ENCODE measurements at places on chromosomes 7 and 10.

- no peak for DNase-seq
- no peak overlapping the region for H3K4me3 ChIP-seq
- H3K27ac ChIP-seq, result no peak overlapping the region
- H3K4me1 ChIP-seq, result peaks cover 22% of the 10 kb centered on the region
- H3K27me3 ChIP-seq, result peaks cover 19% of the 10 kb centered on the region
Observed at GRCh38 chr10:6399231-6399741, 180.8 kb downstream of the PRKCQ start.

DNA sequence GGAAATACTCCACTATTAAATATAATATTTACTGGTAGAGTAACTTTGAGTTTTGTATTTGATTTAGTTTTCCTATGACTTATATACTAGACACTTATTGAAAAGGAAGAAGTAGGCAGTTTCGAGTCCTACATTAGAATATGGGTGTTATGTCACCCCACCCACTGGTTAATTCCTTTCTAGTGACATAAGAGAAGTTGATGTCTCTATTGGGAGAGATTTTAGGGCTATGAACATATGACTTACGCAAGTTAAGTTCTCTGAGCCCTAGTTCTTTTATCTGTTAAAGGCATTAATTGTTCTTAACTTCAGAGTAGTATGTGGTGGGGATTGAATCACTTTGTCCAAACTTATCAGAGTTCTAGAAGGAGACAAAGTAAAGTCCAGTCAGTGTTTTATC, 30.5 kb downstream of the CPED1 start:
- peaks cover 20% of the 10 kb centered on the region for H3K4me1 ChIP-seq
- DNase-seq, result no peak
- H3K27me3 ChIP-seq, result no peaks in the 10 kb centered on the region

GRCh38 chr10:77905086-77905748, 21.3 kb downstream of the DLG5 start:
- peak overlapping the region; percentile 81 for H3K27ac ChIP-seq
- no peaks in the 10 kb centered on the region for H3K36me3 ChIP-seq
- no peaks in the 10 kb centered on the region for H3K27me3 ChIP-seq

GRCh38 chr7:4809091-4809591, 33.7 kb downstream of the AP5Z1 start:
- no peaks in the 10 kb centered on the region for H3K27me3 ChIP-seq
- DNase-seq, result no peak
- H3K4me1 ChIP-seq, result peaks cover 4% of the 10 kb centered on the region
- peaks cover 14% of the 10 kb centered on the region for H3K36me3 ChIP-seq
- H3K4me3 ChIP-seq, result no peak overlapping the region
- H3K27ac ChIP-seq, result no peak overlapping the region

DNA sequence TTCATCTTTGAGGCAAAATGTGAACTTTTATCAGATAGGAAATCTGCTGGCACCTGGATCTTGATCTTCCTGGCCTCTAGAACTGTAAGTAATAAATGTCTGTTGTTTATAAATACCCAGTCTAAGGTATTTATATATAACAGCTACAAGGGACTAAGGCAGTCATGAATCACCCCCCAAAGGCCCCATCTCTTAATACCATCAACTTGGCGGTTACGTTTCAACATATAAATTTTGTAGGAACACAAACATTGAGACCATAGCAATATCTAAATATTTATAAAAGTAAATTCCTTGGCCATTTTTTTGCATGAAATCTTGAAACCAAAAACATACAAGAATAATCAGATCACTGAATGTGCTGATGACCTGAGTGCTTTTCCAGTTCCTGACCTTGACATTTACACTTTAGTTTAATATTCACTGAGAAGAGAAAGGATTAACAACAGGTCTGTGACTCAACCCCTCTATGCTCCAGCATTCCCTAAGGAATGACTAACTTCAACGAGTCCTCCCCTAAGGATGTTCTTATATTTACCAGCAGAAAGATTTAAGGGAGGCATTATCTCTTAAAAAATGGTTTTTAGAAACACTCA, 1438.5 kb upstream of the CELF2 start:
- no peaks in the 10 kb centered on the region for H3K27me3 ChIP-seq
- H3K27ac ChIP-seq, result no peak overlapping the region
- no peak overlapping the region for H3K4me3 ChIP-seq
- H3K36me3 ChIP-seq, result no peaks in the 10 kb centered on the region
- H3K4me1 ChIP-seq, result no peaks in the 10 kb centered on the region
- DNase-seq, result no peak

DNA sequence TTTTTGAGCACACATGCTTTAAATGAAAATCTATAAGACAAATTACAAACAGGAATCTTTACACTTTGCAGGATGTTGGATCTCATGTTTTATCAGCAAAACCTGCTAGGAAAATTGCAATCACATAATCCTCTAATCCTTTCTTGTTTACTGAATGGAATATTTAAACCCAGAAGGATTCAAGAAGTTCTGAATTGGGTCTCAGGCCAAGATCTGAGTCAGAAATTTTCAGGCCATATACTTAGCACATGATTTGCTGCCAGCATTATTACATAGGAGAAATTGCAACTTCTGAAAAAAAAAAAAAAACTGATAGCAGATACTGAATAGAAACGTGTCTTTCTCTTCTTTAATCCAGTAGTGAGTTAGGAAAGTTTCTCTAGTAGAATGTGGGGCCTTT, 1005.3 kb upstream of the POT1 start:
- no peaks in the 10 kb centered on the region for H3K27me3 ChIP-seq
- H3K36me3 ChIP-seq, result peaks cover 4% of the 10 kb centered on the region
- no peak for DNase-seq
- no peak overlapping the region for H3K27ac ChIP-seq
- H3K4me3 ChIP-seq, result no peak overlapping the region
- H3K4me1 ChIP-seq, result no peaks in the 10 kb centered on the region

GRCh38 chr10:3811291-3811870, 26.4 kb upstream of the KLF6 start:
- peaks cover 21% of the 10 kb centered on the region for H3K4me1 ChIP-seq
- no peaks in the 10 kb centered on the region for H3K36me3 ChIP-seq
- no peak overlapping the region for H3K4me3 ChIP-seq
- DNase-seq, result no peak
- no peaks in the 10 kb centered on the region for H3K27me3 ChIP-seq
- H3K27ac ChIP-seq, result no peak overlapping the region

DNA sequence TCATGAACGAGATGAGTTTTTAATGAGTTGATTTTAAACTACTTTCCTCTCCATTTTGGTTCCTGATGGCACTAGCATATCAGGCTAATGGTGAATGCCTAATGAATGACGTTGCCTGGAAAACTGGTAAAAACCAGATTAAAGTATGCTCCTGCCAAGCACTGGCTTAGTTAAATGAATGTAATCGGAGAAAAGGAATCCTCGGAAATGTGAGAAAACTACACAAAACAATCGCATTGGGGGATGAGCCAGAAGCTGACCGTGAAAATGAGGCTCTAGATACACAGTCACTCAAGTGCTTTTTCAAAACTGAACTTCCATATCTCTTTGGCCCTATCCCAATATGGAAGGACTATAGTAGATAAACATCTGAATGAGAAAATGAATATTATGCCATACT, 153.8 kb upstream of the COL1A2 start:
- H3K36me3 ChIP-seq, result no peaks in the 10 kb centered on the region
- H3K4me3 ChIP-seq, result no peak overlapping the region
- H3K27me3 ChIP-seq, result no peaks in the 10 kb centered on the region
- no peak for DNase-seq
- H3K27ac ChIP-seq, result no peak overlapping the region
- peaks cover 21% of the 10 kb centered on the region for H3K4me1 ChIP-seq

DNA sequence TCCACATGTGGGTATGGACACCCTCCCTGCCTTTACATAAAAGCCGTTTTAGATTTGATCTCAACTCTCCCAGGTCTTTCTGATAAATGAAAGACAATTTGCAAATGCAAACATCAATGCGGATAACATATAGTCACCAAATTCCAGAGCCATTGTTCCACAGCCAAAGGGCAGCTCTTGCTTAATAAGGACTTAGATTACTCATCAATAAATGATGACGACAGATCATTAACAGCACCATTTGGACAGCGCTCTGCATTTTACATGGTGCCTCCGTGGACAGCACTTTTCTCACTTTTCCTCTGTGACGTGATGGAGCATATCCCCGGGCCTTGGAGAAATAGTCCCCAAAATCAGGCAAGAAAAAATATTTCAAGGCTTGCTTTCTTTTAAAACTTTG, 370.3 kb upstream of the CELF2 start:
- no peak for DNase-seq
- no peak overlapping the region for H3K27ac ChIP-seq
- H3K4me3 ChIP-seq, result no peak overlapping the region
- H3K4me1 ChIP-seq, result peaks cover 26% of the 10 kb centered on the region
- peaks cover 24% of the 10 kb centered on the region for H3K36me3 ChIP-seq
- H3K27me3 ChIP-seq, result no peaks in the 10 kb centered on the region

GRCh38 chr10:33353334-33353733, 18.9 kb upstream of the NRP1 start:
- DNase-seq, result no peak
- no peak overlapping the region for H3K27ac ChIP-seq
- H3K4me3 ChIP-seq, result no peak overlapping the region
- H3K27me3 ChIP-seq, result no peaks in the 10 kb centered on the region

- no peak within 1 kb of the TSS for H3K4me3 ChIP-seq
- DNase-seq, result no peak
- H3K36me3 ChIP-seq, result peaks cover 2% of the 10 kb centered on the region
- no peaks in the 10 kb centered on the region for H3K27me3 ChIP-seq
Observed at GRCh38 chr10:133565441-133566294, at the start of gene SYCE1. TSS of gene SYCE1 (minus strand) at chr10:133565583. CDS start at chr10:133565529, 54 bp downstream.

GRCh38 chr7:5214236-5214635, 24.2 kb downstream of the WIPI2 start:
- H3K36me3 ChIP-seq, result peaks cover 19% of the 10 kb centered on the region
- peak overlapping the region; percentile 90 for H3K27ac ChIP-seq
- peaks cover 22% of the 10 kb centered on the region for H3K4me1 ChIP-seq
- H3K4me3 ChIP-seq, result no peak overlapping the region
- no peaks in the 10 kb centered on the region for H3K27me3 ChIP-seq

DNA sequence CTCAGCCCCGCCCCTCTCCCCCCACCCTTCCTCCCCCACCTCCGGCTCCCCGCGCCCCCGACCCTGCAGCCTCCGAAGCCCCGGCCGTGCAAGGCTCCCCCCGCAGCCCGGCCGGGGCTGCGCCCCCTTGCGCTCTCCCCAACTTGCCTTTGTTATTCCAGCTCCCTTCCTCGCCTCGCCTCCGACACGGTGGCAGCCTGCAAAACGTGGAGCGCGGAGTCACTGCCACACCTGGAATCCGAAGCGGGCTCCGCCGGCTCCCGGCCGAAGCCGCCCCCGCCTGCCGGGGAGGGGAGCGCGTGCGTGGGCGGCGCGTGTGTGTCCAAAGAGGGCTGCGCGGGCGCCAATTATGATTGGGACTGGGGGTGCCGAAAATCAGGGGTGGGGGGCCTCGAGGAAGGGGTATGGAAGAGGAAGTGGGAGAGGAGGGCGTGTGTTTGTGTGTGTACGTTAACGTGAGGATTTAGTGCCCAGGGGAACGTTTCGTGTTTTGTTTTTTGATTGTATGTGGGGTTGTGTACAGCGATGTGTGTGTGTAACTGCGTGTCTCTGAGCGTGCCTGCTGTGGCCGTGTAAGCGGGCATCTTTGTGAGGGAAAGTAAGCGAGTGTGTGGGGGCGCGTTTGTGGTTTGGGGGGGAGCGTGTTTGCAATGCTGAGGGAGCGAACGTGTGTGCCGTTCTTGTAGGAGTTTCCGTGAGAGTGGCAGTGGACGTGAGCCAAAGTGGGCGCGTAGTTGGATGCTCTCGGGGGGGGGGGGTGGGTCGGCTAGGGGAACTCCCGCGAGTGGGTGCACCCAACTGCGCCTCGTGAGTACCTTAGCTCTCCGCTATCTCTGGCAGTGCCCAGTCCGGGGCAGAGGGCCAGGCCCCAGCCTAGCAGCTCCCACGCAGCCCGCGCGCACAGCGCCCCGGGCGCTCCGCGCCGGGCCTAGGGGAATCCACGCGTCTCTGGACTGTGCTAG, 1.2 kb upstream of the ZMIZ1 start:
- peak overlapping the region; percentile 93 for H3K4me3 ChIP-seq
- H3K4me1 ChIP-seq, result peaks cover 40% of the 10 kb centered on the region
- DNase-seq, result peak; percentile 94
- H3K36me3 ChIP-seq, result no peaks in the 10 kb centered on the region

DNA sequence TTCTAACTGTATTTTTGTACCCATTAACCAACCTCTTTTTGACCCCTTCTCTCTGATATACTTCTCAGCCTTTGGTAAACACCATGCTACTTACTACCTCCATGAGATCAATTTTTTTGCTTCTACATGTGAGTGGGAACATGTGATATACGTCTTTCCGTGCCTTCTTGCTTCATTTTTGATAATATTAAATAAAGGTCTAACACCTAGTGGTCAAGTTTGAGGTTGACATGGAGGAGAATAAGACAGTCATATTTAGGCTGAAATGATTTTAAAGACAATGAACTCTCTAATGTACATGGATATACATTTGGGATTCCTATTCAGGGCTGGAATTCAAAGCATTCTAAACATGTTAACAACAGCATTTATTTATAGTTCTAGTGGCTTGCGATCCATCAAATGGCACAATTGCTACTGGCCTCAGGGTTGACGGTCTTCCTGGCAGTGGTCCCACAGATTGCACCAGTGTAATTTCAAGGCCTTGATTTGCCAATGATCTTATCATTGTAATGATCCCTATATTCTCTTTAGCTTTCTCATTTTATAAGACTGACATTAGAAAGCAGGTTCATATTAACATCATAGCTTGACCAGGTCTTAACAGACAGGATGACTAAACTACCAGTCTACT, 315.9 kb upstream of the ETV1 start:
- H3K4me1 ChIP-seq, result no peaks in the 10 kb centered on the region
- no peaks in the 10 kb centered on the region for H3K27me3 ChIP-seq
- no peak overlapping the region for H3K4me3 ChIP-seq
- peaks cover 2% of the 10 kb centered on the region for H3K36me3 ChIP-seq
- H3K27ac ChIP-seq, result no peak overlapping the region
- no peak for DNase-seq

- peaks cover 37% of the 10 kb centered on the region for H3K4me1 ChIP-seq
- peak; percentile 81 for DNase-seq
- no peaks in the 10 kb centered on the region for H3K36me3 ChIP-seq
- H3K4me3 ChIP-seq, result peak overlapping the region; percentile 27
- H3K27ac ChIP-seq, result no peak overlapping the region
Observed at GRCh38 chr10:129888784-129889616, 75.1 kb downstream of the EBF3 start.

DNA sequence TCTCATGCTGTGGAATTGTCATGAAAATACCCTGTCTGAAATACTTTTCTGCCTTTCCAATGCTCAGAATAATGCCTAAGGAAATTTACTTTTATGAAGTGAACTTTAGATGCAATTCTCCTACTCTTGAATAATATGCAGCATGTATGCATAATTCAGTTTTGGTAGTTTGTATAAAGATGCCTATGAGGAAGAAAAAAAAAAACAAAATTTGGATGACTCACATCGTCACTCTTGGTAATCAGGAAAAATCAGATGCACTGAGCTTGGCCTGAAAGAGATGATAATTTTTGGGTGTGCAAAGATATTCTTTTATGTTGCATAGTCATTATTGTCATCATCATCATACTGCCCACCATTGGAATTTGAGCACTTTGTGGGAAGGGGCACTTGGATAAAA, 382.1 kb downstream of the ANKRD7 start:
- no peaks in the 10 kb centered on the region for H3K4me1 ChIP-seq
- H3K27me3 ChIP-seq, result no peaks in the 10 kb centered on the region
- no peak for DNase-seq
- H3K27ac ChIP-seq, result no peak overlapping the region
- H3K36me3 ChIP-seq, result no peaks in the 10 kb centered on the region

- no peak overlapping the region for H3K4me3 ChIP-seq
- peaks cover 8% of the 10 kb centered on the region for H3K4me1 ChIP-seq
- no peaks in the 10 kb centered on the region for H3K27me3 ChIP-seq
- H3K27ac ChIP-seq, result no peak overlapping the region
Observed at GRCh38 chr7:111762211-111762610, 199.9 kb upstream of the IMMP2L start.

Measured in neural crest cell (in vitro differentiated cells).